ENCODE measurements at places on chromosomes 7 and 10. TPM values are rescaled to one million over a fixed set of nuclear protein-coding genes. Genes with fewer than 3 reads are reported as not detected.

Gene DENND2A
- total RNA-seq: 13.4 TPM

Gene NEUROG3
- not detected for total RNA-seq

Gene SPDYE1
- total RNA-seq: not detected

Gene TOMM7
- total RNA-seq: 531 TPM

Gene TMEM176A
- total RNA-seq: 14.8 TPM

Gene IL2RA
- 1.5 TPM for total RNA-seq

Gene FFAR4
- not detected for total RNA-seq

GRCh38 chr10:104345515-104345914 lies 7.2 kb upstream of the ITPRIP start:
- H3K27ac ChIP-seq: no peak overlapping the region
- DNase-seq: no peak
- no peaks in the 10 kb centered on the region for H3K36me3 ChIP-seq
- peaks cover 37% of the 10 kb centered on the region for H3K4me1 ChIP-seq

- no peak overlapping the region for H3K27ac ChIP-seq
- no peak overlapping the region for H3K4me3 ChIP-seq
- H3K36me3 ChIP-seq: no peaks in the 10 kb centered on the region
- H3K27me3 ChIP-seq: no peaks in the 10 kb centered on the region
- no peak for DNase-seq
- H3K4me1 ChIP-seq: no peaks in the 10 kb centered on the region
Observed at GRCh38 chr10:70621503-70622078, 19.1 kb upstream of the PRF1 start.

- peak overlapping the region; percentile 14 for H3K27ac ChIP-seq
- H3K27me3 ChIP-seq: no peaks in the 10 kb centered on the region
- no peak for DNase-seq
- no peak overlapping the region for H3K4me3 ChIP-seq
Observed at GRCh38 chr10:73899423-73899822, 11.5 kb upstream of the PLAU start.

- no peak for DNase-seq
- no peaks in the 10 kb centered on the region for H3K36me3 ChIP-seq
- H3K27me3 ChIP-seq: no peaks in the 10 kb centered on the region
- no peak overlapping the region for H3K4me3 ChIP-seq
- no peak overlapping the region for H3K27ac ChIP-seq
Observed at GRCh38 chr7:130695840-130696239, 9.5 kb upstream of the TSGA13 start.

- H3K4me1 ChIP-seq: peaks cover 37% of the 10 kb centered on the region
- H3K4me3 ChIP-seq: peak within 1 kb of the TSS; percentile 99
- DNase-seq: peak; percentile 95
- no peaks in the 10 kb centered on the region for H3K36me3 ChIP-seq
Observed at GRCh38 chr10:119080521-119081259, at the start of gene EIF3A. Gene EIF3A (minus strand): TSS chr10:119080817. CDS start chr10:119080676, 141 bp downstream.

DNA sequence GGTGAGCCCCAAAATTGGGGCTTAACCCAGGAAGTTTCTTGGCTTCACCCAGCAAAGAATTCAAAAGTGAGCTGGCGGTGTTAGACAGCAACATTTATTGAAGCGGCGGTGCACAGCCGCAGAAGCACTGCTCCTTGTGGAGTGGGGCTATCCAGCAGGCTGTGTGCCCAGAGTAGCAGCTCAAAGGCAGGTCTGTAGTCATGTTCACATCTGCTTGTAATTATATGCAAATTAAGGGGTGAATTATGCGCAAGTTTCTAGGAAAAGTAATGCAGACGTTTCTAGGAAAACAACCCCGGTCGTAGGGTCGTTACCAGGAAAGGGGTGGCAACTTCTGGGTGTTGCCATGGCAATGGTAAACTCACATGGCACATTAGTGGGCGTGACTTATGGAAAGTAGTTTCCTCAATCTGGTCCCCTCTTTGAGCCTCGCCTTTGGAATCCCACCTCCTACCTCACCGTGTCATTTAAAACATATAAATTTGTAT lies 13.7 kb upstream of the KBTBD2 start:
- peak overlapping the region; percentile 42 for H3K4me3 ChIP-seq
- H3K27me3 ChIP-seq: no peaks in the 10 kb centered on the region
- DNase-seq: peak; percentile 54
- H3K4me1 ChIP-seq: no peaks in the 10 kb centered on the region

GRCh38 chr10:4984971-4985594 lies 18.6 kb downstream of the AKR1C2 start:
- H3K4me1 ChIP-seq: peaks cover 4% of the 10 kb centered on the region
- H3K4me3 ChIP-seq: no peak overlapping the region
- H3K27me3 ChIP-seq: no peaks in the 10 kb centered on the region
- H3K27ac ChIP-seq: no peak overlapping the region

DNA sequence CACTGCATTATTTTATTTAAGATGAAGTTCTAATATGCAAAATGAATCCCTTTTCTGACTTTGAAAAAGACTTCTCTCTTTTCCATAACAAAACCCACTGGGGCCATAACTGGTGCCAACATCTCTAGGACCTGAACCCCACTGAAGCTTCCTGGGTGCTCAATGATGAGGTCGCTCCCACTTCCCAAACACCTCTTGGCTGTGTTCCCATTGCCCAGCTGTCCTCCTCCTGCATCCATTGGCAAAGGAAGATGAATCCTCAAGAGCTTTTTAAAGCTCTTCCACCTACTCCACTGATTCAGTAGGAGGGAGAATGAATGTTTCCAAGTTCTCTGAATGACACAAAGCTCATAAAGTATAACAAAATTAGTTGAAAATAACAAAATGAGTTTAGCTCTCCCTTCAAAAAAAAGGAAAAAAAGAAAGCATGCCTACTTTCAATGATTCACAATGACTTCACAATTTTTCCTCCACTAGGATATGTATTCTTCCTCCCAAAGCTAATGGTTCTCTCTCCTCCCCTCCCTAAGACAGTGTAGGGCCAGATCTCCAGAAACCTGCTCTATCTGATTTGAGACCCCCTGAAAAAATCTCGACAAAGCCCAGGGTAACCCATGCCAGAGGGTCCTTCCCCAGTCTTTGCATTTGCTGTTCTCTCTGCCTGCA lies 64.8 kb downstream of the SORBS1 start:
- no peaks in the 10 kb centered on the region for H3K36me3 ChIP-seq
- DNase-seq: no peak
- H3K4me3 ChIP-seq: no peak overlapping the region
- peak overlapping the region; percentile 40 for H3K27ac ChIP-seq
- H3K27me3 ChIP-seq: no peaks in the 10 kb centered on the region

DNA sequence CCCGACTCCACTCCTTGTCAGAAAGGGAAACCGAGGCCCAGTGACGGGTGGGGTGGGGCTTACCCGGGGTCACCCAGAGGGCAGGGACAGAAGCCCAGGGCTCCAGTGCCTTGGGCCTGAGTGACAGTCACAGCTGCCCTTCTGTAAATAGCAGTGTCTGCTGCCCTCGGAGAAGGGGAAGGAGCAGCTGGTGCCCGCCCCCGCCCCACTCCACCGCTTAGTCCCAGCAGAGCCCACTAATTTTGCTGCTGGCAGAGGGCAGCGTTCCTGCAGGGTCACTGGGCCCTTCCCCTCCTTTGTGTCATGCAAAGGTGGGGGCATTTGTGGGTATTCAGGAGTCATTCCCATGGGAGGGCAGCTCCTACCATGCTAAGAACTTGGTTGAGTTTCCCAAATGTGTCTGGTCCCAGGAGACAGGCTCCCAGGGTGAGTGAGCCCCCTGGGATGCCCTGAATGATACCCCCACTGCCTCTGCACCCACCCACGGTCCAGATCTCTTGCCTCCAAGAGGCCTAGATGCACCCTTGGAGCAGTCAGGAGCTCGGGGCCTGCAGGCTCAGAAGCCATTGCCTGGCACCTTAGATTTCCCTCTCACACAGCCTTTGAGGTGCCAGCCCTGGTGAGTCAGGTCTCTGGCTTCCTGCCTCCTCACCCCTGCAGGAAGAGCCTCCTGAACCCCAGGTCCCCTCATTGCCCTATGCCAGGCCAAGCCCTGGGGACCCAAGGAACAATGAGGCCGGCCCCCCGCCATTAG lies 17.2 kb downstream of the SH2B2 start:
- no peaks in the 10 kb centered on the region for H3K4me1 ChIP-seq
- no peak overlapping the region for H3K27ac ChIP-seq
- H3K4me3 ChIP-seq: no peak overlapping the region
- H3K36me3 ChIP-seq: no peaks in the 10 kb centered on the region
- peaks cover 22% of the 10 kb centered on the region for H3K27me3 ChIP-seq
- DNase-seq: no peak

- no peak for DNase-seq
- no peaks in the 10 kb centered on the region for H3K4me1 ChIP-seq
- no peaks in the 10 kb centered on the region for H3K27me3 ChIP-seq
- no peak overlapping the region for H3K4me3 ChIP-seq
Observed at GRCh38 chr7:46871516-46871915, 710.4 kb downstream of the TNS3 start.

GRCh38 chr7:102046373-102047117 lies 229.1 kb downstream of the CUX1 start:
- H3K27me3 ChIP-seq: no peaks in the 10 kb centered on the region
- H3K4me3 ChIP-seq: no peak overlapping the region
- H3K27ac ChIP-seq: no peak overlapping the region
- no peak for DNase-seq
- peaks cover 50% of the 10 kb centered on the region for H3K4me1 ChIP-seq
- no peaks in the 10 kb centered on the region for H3K36me3 ChIP-seq

GRCh38 chr7:130270947-130271800 lies 4.5 kb downstream of the CPA2 start:
- peak overlapping the region; percentile 51 for H3K27ac ChIP-seq
- H3K27me3 ChIP-seq: peaks cover 21% of the 10 kb centered on the region
- no peaks in the 10 kb centered on the region for H3K36me3 ChIP-seq
- no peak overlapping the region for H3K4me3 ChIP-seq

DNA sequence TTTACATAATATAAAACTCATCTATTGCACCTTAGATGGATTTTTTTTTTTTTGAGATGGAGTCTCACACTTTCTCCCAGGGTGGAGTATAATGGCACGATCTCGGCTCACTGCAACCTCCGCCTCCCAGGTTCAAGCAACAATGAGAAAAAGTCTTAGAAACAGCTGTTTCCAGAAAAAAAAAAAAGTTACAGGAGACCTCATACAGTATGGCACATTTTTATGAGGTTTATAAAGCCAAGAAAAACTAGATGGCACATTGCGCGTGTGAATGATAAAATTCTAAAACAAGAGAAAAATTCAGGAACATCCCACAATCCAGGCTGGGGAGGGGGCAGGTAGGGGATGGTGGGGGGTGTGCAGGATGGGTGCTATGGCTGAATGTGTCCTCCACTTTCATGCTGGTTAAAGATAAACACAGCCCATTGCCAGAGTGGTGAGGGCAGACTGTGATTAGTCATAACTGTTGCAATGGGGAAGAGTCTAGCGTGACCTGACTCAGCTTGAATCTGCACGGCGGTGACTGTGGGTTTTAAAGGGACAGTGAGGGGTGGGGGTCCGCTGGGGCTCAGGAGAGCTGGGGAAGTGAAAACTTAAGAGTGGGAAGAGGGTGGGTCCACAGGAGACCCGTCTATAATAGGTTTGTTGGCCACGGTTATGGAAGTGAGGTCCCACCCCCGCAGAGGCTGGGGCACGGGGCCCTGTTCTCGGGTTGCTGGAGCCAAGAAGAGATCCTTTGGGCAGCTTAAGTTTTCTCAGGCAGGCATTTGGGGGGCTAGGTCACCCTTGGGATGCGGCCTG lies 11.9 kb upstream of the LRRC27 start:
- peak overlapping the region; percentile 37 for H3K27ac ChIP-seq
- peaks cover 26% of the 10 kb centered on the region for H3K4me1 ChIP-seq
- no peak for DNase-seq
- H3K36me3 ChIP-seq: no peaks in the 10 kb centered on the region
- H3K4me3 ChIP-seq: no peak overlapping the region
- H3K27me3 ChIP-seq: no peaks in the 10 kb centered on the region

DNA sequence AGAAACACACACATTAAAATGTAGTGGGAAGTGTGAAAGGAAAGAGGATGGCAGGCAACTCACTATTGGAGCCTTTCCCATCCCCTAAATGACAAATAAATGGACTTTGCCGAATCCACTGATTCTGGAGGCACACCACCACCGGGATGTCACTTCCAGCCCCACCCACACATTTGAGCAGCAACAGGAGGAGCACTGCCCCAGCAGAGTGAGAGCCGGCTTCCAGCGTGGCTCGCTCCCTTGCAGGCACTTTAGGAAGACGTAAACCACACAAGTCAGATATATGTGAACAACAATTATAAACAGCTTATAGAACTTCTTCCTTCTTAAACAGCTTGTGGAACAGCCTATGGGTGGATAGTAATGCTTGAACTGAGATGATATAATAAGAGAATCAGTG lies 191.0 kb downstream of the DGKI start:
- H3K4me1 ChIP-seq: no peaks in the 10 kb centered on the region
- no peaks in the 10 kb centered on the region for H3K27me3 ChIP-seq
- H3K36me3 ChIP-seq: no peaks in the 10 kb centered on the region
- no peak for DNase-seq
- H3K4me3 ChIP-seq: no peak overlapping the region

- DNase-seq: no peak
- no peaks in the 10 kb centered on the region for H3K27me3 ChIP-seq
- H3K4me1 ChIP-seq: no peaks in the 10 kb centered on the region
- H3K36me3 ChIP-seq: no peaks in the 10 kb centered on the region
- no peak overlapping the region for H3K4me3 ChIP-seq
Observed at GRCh38 chr7:86328801-86329433, 314.8 kb upstream of the GRM3 start.

DNA sequence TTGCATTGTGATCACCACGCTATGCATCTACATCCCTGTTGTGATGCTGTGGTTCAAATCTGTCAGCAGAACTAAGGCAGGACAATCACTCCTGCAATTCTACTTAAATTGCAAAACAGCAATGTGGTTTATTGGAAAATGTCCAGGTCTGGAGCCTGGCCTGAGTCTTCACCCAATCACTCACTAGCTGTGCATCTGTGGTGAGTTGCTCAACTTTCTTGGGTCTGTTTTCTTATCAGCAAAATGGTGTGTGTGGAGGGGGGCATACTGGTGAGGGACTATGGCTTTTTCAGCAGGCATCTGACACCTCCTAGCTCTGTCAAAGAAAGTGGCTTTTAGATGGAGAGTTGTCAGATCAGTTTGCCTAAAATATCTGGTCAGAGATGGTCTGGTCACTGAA lies 108.3 kb upstream of the FEZF1 start:
- no peak overlapping the region for H3K4me3 ChIP-seq
- DNase-seq: peak; percentile 4
- H3K4me1 ChIP-seq: no peaks in the 10 kb centered on the region
- H3K27ac ChIP-seq: no peak overlapping the region
- H3K36me3 ChIP-seq: no peaks in the 10 kb centered on the region

DNA sequence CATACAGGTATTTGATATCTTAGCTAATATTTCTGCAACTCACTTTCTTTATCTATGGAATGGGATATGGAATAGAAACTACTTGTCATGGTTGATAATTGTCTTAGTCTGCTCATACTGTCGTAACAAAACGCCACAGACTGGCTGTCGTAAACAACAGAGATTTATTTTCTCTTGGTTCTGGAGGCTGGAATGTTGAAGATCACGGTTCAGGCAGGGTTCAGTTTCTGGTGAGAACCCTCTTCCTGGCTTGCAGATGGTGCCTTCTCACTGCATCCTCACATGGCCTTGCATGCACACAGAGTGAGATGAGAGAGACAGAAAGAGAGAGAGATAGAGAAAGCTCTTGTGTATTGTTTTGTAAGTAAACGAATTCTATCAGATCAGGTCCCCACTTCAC lies 332.7 kb upstream of the MAGI2 start:
- DNase-seq: no peak
- H3K27ac ChIP-seq: no peak overlapping the region
- no peaks in the 10 kb centered on the region for H3K4me1 ChIP-seq
- H3K36me3 ChIP-seq: no peaks in the 10 kb centered on the region

Data from heart right ventricle (tissue), 16 donors.